ENCODE measurements at places on chromosomes 4 and X.

GRCh38 chr4:109811707-109812106, 3.9 kb upstream of the GAR1 start:
- DNase-seq: no peak

DNA sequence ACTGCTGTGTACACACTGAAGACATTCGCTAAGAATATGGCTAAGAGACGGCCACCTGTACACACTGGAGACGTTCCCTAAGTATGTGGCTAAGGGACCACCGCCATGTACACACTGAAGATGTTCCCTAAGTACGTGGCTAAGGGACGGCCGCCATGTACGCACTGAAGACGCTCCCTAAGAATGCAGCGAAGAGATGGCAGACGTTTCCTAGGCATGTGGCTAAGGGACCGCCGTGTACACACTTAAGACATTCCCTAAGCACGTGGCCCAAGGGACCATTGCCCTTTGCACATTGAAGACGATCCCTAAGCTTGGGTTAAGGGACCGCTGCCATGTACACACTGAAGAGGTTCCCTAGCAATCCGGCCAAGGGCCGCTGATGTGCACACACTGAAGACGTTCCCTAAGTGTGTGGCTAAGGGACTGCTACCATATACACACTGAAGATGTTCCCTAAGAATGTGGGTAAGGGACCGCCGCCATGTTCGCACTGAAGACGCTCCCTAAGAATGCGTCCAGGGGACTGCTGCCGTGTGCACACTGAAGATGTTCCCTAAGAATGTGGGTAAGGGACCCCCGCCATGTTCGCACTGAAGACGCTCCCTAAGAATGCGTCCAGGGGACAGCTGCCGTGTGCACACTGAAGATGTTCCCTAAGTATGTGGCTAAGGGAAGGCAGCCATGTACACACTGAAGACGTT, 36.7 kb downstream of the DHRSX start:
- no peak for DNase-seq

DNA sequence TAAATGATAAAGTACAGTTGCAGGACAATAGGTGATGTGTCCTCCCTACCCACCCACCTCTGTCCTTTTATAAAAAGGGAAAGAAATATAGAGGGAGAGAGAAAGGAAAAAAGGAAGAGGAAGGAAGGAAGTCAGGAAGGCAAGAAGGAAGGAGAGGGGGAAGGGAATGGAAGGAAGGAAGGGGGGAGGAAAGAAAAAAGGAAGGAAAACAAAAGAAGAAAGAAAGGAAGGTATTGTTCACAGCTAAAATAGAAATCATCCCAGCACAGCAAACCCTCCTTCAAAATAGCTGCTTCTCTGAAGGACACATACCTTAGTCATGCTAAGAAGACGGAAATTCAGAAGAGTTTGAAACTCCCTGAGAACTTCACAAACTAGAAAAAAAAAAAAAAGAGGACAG, 8.4 kb downstream of the NKX6-1 start:
- DNase-seq: no peak

DNA sequence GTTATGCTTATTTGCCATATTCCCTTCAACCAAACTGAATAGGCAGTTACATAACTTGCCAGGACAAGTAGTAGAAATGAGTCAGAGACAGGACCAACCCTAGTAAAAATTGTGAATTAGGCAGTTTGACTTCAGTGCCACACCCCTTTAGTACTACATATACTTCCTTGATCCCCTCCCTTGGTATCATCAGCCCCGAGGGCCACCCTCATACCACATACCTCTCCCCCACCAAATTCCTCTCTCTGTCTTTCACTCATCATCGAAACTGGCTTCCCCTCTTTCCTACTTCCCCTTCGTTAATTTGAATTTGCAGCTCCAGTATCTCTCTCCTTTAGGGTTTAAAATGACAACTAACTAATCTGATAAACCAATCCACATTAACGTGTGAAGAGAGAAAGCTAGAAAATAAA, 7.9 kb upstream of the PTPN13 start:
- DNase-seq: no peak

DNA sequence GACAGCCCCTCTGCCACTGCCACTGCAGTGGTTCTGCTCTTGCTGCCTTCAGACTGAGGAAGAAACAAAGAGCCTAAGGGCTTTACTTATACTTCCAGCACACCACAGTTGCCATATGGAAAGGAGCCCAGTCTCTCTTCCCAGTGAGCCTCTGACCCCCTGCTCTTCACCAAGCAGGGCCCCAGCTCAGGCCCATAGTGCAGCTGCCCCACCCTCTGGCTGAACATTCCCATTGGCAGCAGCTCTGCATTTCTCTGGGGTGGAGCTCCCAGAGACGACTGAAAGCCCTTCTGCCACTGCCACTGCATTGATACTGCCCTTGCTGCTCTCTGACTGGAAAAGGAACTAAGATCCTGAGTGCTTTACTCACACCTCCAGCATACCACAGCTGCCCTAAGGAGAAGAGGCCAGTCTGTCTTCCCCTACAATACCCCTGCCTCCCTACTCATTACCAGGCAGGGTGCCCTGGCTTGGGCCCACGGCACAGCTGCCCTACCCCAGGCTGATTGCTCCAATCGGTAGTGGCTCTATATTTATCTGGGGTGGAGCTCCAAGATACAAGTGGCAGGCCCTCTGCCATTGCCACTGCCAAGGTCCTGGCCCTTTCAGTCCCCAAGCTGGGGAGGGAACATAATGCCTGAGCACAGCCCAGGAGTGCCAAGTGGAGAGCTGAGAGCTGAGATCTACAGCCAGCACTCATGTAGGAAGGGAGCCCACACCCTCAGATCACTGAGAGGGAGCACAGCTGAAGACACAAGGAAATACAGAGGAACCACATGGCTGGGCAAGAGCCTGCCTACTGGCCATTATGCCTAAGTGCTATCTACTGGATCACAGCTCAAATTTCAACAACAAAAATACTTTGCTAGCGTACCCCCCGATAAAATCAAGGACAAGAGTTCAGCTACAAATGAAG, 36.0 kb downstream of the AWAT2 start:
- DNase-seq: no peak

DNA sequence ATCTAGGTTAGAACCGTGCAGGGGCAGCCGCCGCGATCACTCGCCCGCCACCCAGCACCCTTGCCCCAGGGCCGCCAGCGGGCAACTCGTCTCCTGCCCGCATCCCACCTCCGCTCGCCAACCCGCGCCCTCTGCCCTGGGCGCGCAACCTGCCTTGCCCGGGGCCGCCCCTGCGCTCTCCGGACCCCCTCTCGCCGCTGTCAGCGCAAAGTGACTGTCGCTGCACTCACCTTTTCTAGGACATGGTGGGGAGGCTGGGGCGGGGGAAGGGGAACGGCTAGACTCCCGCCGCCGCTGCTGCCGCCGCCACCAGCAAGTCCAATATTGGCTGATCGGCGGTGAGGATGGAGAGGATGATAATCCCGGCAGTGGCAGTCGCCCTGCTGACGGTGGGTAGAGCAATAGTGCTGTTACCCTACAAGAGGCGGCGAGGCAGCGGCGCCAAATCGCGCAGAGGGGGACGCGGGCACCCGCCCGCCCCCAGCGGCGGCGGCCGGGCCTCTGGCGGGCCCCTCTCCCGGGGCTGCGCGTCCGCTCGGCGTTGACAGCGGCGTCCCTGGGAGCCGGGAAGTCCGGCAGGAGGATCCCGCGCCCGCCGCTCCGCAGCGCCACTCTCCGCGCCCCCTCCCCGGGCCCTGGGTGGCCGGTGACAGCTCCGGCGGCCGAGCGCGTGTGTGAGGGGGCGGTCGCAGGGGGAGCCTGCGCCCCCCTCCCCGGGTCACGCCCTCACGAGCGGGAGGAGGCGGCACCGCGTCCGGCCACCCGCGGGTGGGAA, 2.3 kb upstream of the NR3C2 start:
- DNase-seq: no peak
